A549 (cell line): ENCODE measurements at places on chromosomes 7 and 10. TPM values are rescaled to one million over a fixed set of nuclear protein-coding genes. Genes with fewer than 3 reads are reported as not detected.

The COL26A1 gene
- polyA plus RNA-seq, result 0.46 to 0.52 TPM (median 0.47 TPM) in 3 replicates

- DNase-seq, result no peak
Observed at GRCh38 chr10:66378117-66378876, 547.5 kb upstream of the LRRTM3 start.

DNA sequence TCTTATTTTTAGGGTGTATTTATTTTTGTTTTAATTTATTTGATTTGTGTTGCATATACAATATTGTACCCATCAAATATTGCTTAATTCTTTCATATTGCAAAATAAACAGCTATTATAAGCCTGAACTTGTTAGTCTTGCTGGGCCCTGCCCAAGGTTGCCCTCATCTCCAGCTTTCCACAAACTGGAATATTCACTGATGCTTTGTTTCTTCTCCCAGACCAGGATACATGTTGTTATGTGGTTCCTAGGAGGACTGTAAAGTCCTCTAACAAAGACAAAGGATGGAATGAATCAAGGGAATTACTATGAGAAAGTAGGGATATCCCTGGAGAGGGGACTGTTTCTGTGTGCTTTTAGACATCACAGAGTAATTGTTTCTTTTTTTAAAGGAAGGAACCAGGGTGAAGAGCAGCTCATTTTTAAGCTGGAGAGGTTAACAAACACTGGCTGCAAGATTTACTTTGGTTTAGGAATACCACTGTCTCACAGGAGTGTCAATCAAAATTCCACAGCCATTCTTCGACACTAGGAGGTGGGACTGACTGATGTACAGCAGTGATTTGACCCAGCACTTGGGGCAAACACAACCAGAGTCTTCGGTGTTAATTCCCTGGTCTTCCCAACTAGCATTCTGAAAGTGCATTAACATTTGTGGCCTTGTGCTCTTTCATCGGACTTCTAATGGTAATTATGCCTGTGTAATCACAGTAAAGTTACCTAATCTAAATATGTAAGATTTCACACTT lies 14.8 kb upstream of the CD36 start:
- DNase-seq, result no peak

The KIF11 gene
- 31.0 to 37.9 TPM (median 32.5 TPM) in 3 replicates for polyA plus RNA-seq

DNA sequence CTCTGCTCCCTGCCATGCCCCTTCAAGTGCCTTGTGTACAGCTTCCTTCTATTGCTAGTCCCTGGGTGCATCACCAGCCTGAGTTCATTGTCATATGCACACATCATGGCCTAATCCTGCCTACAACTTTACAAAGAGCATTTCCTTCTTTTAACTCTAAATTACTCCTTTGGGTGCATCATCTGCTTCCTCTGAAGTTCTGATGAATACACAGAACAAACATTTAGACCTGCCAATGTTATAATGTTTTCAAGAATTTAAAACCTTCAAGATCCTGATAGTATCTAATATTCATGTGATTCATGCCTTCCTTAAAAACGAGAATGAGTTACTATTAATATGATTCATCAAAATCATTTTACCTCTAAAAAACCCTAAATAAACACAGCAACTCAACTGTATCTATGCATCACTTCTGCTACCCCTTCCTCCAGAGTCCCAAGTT lies 357.1 kb downstream of the MAGI2 start:
- no peak for DNase-seq

DNA sequence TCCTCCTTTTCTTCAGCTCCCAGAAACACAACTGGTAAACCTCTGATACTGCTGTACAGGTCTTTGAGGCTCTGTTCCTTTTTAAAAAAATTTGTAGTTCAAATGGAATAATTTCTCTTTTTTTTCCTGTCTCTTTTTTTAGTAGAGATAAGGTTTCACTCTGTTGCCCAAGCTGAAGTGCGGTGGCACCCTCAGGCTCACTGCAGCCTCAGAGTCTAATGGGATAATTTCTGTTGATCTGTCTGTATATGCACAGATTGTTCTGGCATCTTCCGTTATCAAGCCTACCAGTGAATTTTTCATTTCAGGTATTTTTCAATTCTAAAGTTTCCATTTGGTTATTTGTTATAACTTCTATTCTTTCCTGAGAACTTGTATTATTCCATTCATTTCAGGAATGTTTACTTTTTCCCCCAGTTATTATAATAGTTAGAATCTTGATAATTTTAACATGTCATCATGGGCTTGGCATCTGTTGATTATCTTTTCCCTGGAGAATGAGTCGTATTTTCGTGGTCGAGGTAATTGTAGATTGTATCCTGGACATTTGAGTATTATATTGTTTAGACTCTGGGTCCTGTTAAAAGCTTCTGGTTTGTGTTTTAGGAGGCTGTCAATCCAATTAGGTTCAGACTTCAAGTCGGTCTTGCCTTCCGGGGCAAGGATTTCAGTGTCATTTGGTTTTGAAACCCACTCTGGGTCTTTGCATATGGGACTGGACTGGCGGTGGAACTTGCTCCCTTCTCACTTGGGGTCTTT lies 24.5 kb downstream of the CRCP start:
- no peak for DNase-seq

- no peak for DNase-seq
Observed at GRCh38 chr10:100741378-100742075, 3.9 kb upstream of the PAX2 start.

The OR2A7 gene
- not detected in 3 replicates for polyA plus RNA-seq

The CYREN gene
- 59.3 to 61.1 TPM (median 59.5 TPM) in 3 replicates for polyA plus RNA-seq

The KNDC1 gene
- polyA plus RNA-seq, result 0.49 to 0.73 TPM (median 0.56 TPM) in 3 replicates

GRCh38 chr7:69078997-69079769 lies 519.1 kb upstream of the AUTS2 start:
- no peak for DNase-seq

DNA sequence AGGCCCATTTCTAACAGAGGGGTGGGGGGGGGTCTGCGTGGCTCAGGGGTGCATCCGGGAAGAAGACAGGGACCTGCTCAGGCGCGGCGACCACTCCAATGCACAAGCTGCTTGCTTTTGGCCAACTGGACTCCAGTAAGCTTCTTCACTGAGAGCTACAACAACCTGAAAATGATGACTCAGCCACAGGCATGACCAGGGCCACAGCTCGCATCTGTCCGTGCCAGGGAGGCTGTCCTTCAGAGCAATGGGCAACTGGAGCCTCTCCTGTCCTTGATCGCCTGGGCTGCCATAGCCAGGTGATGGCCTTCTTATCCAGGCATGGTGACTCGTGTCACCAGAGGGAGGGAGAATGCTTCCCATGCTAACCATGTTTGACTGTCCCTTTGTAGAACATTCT lies 81.6 kb upstream of the RNF32 start:
- no peak for DNase-seq

The CNPY1 gene
- polyA plus RNA-seq, result not detected in 3 replicates

DNA sequence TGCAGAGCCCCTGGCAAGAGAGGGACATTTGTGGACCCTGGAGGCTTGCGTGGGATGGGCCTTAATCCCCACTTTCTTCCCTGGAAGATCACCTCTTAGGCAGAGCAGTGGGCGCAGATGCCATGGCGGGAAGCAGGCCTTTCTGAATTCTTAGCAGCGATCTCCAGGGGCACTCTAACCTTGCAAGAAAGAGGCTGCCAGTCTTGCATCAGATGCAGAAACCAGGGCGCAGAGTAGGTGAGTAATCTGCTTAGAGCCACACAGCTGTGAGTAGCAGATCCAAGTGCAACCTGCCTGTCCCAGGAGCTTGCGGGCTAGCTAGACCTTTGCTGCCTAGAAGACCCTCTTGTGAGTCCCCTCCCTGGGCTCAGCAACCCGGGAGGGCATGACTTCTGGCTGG lies 40.0 kb downstream of the KCTD7 start:
- DNase-seq, result peak; percentile 27

DNA sequence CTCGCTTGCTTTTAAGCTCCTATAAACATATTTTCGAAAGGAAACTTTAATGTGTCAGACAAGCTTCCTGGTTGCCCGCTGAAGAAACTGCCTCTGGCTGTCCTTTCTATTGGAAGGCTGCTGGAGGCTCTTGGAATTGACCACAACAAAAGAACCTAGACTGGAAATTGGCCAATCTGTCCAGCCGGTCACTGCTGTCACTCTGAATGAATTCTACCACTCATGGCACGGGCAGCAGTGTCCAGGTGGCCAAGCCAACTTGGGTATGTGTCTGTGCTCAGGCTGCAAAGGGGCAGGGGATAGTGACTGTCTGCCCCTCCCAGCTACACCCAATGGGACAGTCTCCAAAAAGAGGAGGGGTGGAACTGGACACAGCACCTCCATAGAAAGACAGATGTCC lies 57.6 kb downstream of the CDH23 start:
- no peak for DNase-seq

GRCh38 chr7:104005197-104005596 lies 15.7 kb upstream of the RELN start:
- DNase-seq, result no peak

DNA sequence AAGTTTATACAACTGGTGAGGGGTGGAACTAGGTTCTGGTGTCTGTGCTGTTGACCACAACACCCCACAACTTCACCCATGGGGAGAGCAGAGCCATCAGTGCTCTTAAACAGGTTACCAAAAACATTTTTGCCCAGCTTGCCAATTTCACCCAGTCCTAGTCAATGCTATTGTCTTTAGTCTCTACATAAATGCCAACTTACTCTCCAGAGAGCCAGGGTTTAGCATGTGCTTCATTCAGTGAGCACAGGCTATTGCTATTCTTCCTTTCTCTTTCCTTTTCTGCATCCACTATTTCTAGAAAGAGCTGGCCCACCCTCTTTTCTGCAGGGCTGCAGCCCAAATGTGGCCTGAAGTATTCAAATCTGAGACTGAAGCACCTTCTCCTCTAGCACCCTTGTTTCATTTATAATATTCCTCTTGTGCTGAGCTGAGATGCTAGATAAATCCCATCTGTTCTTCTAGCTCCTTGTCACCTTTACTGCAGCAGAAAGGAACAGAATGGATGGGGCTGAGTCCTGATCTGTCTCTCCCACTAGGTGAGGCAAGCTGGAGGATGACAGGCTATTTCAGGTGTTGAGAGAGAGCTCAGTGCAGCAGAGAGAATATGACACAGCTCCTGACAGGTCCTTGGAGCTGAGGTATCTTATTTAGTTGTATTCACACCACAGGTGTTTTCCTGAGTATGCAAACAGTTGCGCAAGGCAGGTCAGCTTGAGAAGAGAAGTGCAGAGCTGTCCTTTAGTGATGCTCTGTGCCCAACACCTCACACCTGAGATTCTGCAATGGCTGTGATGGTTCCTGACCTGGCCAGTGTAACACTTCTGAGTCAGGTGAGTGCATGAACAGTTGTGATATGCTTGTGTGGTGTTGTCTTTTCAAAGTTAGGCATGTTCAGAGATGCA lies 819.2 kb downstream of the CCSER2 start:
- DNase-seq, result no peak

- DNase-seq, result no peak
Observed at GRCh38 chr10:43771675-43772074, 123.0 kb upstream of the ZNF32 start.

DNA sequence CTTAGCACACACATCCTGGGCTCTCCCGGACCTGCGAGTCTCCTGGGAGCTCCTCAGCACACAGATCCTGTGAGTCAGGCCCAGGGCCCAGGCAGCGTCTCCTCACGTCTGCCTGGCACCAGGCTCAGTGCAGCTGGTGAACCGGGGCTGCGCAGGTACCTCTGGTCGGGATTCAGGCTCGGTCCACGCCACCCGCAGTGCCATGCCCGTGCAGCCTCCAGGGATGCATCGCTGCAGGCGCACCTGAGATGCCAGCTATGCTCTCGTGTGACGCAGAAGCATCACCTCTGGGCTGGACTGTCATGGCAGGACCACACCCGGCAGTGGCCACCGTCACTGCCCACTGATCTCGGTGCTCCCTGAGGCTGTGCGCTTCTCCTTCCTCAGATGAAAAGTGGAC lies 52.0 kb downstream of the NKX6-2 start:
- no peak for DNase-seq

DNA sequence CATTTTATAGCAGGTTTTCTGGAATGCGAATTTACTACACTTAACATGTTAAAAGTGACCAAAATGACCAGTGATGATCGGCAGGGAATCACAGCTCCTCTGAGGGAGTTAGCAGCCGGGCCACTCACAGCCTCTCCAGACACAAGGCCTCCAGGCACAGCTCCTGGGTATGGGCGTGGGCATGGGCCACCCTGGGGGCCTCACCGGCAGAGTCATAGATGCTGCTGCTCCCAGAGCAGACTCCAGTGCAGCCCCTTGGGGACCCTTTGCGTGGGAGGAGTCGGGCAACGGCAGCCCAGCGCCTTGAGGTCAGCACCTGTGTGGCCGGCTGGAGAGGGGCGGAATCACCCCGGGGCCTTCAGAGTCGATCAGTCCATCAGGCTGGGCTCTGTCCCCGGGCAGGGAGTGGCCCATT lies 8.6 kb downstream of the KNDC1 start:
- DNase-seq, result no peak

- DNase-seq, result no peak
Observed at GRCh38 chr10:44369296-44369695, 15.6 kb downstream of the CXCL12 start.

GRCh38 chr10:77357185-77357584 lies 280.4 kb downstream of the KCNMA1 start:
- no peak for DNase-seq

The TM9SF3 gene
- 88.9 to 92.9 TPM (median 92.3 TPM) in 3 replicates for polyA plus RNA-seq

The PFKP gene
- 273 to 329 TPM (median 279 TPM) in 3 replicates for polyA plus RNA-seq

- DNase-seq, result no peak
Observed at GRCh38 chr7:152911922-152912321, 152.4 kb downstream of the ACTR3B start.

- no peak for DNase-seq
Observed at GRCh38 chr10:57790703-57791102, 477.0 kb downstream of the IPMK start.

DNA sequence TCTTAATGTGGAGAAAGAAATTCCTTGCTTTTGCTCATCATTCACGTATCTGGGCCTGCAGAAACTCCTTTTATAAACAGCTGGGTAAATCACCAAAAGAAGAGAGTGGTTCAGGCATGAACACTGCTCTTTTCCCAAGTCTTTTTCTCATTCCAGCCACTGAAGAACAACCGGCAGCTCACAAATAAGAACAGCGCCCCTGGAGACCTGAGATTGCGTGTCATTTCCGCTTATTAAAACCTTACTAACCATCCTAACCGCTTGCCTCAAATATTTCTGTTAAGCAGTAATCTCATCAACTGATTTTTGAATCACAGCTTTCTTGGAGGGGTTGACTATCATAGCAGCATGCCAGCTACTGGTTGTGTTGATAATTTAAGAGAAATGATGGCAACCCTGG lies 213.0 kb upstream of the PLXNA4 start:
- no peak for DNase-seq

DNA sequence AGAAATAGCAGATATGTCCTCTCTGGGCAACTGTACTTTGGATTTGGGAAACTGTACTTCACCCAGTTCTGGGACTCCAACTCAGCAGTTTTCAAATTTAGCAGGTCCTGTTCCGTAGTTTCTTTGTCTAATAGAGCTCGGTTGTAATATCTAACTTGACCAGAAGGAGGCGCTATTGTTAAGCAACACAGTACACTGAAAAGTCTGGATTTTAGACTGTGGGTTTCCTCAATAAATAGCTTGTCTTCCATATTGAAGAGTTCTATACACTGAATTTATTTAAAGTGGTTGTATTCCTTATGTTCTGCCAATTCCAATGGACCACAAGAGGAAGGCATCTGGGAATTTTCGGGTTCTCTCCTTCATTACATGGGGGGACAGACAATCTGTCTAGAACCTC lies 39.8 kb downstream of the ELFN1 start:
- DNase-seq, result peak; percentile 45
